Right forelimb (tissue), 1 donor: ENCODE measurements at places on chromosomes 5 and 9.

- DNase-seq, result no peak
Measured at GRCh38 chr5:173715607-173716006, 99.2 kb upstream of the BOD1 start.

DNA sequence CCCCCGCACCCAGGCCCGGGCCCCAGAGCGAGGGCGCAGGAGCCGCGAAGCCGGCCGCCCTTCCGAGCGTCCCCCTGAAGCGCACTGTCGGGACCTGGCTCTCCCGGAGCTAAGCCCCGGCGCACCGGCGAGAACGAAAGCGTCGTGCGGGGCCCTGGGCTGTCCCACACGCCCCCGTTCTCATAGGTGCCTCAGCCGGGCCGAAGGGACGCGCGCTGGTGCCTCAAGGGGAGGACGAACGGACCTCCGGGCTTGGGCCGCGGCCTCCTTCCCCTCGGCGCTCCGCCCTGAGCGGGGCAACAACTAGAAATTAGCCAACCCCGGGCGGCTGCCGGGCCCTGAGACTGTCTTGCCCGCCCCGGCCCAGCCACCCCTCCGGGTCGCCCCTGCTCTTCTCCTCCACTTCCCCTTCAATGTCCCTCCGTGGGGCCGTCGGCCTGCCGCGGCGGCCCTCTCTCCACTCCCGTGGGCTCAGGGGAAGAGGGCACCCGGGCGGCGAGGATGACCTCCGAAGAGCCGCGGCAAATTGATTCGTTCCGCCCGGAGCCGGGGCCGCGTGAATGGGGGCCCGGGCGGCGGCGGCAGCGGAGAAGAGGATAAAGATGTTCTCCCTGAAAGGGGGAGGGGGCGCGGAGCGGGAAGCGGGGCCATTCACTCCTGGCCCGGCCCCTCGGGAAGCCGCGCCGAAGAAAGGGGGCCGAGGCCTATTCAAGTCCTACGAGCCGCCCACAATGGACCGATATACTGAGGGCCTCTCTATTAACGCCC lies 3.5 kb upstream of the PRDM12 start:
- no peak for DNase-seq

- DNase-seq, result no peak
Measured at GRCh38 chr5:132176521-132176945, 51.1 kb downstream of the P4HA2 start.

DNA sequence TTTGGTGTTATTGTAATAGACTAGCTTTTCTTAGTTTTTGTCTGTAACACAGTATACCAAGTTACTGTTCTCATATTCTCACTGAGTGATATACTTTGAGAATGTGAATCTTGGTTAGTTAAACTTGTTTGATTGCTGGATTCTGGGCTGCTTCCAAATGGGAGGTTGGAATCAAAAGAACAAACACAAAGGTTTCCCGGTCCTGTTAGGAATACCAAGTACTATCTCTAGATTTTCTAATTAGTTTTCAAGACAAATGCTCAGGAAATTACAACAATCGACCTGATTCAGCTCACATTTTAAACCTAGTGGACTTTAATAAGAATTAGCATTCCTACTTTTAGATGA lies 244.3 kb downstream of the CSNK1G3 start:
- no peak for DNase-seq

DNA sequence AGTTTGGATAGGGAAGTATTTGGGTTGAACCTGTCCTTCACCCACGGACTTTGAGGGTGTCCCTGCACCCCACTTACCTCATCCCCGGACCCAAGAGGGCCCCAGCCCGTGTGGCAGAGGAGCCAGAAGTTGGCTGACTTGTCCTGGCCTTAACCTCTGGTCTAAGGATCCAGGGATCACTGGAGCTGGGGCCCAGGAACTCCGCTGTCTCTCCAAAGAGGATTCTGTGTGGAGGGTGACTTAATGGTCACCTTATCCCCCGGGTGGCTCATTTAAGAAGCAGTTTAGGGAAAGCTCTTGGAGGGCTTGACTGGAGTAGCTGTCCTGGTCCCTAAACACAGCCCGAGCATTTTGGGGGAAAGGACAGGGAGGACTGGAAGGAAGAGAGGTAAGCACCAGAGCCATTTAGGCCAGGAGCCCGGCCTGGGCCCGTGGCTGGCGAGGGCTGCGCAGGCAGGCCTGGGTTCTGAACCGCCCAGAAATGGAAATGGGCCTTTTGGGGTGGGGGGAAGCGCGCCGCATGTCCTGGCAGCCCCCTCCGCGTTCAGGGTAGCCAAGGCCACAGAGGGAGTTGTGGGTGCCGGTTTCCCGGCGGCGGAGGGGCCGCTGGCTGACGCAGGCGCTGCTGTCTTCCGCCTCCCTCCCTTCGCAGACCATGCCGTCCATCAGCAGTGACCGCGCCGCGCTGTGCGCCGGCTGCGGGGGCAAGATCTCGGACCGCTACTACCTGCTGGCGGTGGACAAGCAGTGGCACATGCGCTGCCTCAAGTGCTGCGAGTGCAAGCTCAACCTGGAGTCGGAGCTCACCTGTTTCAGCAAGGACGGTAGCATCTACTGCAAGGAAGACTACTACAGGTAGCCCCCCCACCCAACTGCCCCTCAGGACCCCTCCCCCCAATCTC lies 2.0 kb downstream of the LHX2 start:
- no peak for DNase-seq

- DNase-seq, result no peak
Measured at GRCh38 chr9:89330513-89330912, 12.2 kb downstream of the SECISBP2 start.

- no peak for DNase-seq
Measured at GRCh38 chr5:1558944-1559343, 35.2 kb upstream of the LPCAT1 start.

- DNase-seq, result no peak
Measured at GRCh38 chr9:16131264-16131663, 578.4 kb downstream of the CCDC171 start.

- no peak for DNase-seq
Measured at GRCh38 chr9:16417161-16417560, 453.3 kb downstream of the BNC2 start.

DNA sequence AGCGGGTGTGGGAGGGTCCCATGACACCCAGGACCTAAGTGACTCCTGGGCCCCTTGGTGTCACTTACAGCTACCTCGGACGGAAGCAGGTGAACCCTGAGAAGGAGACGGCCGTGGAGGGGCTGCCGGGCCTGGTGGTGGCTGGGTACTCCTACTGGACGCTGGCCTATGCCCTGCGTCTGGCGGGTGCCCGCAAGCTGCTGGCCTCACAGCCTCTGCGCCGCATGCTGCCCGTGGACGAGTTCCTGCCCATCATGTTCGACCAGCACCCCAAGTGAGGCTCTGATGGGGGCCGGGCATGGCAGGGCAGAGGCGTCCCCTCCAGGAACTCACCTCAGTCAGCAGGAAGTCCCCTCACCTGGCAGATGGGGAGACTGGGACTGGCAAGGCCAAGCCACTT lies 13.7 kb downstream of the CERCAM start:
- no peak for DNase-seq

DNA sequence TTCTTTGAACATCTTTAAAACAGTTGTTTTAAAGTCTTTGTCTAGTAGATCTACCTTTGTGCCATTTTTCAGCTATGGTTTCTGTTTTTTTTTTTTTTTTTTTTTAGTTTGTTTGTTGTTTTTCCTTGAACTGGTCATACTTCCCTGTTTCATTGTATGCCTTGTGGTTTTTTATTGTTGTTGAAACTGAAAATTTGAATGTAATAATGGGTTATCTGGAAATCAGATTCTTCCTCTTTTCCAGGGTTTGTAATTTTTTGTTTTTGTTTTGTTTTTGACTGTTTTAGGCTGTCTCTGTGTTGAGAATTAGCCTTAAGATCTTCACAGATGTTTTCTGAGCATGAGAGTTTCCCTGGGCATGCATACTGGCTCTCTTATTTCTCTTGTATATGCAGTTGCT lies 269.6 kb upstream of the DAP start:
- no peak for DNase-seq

DNA sequence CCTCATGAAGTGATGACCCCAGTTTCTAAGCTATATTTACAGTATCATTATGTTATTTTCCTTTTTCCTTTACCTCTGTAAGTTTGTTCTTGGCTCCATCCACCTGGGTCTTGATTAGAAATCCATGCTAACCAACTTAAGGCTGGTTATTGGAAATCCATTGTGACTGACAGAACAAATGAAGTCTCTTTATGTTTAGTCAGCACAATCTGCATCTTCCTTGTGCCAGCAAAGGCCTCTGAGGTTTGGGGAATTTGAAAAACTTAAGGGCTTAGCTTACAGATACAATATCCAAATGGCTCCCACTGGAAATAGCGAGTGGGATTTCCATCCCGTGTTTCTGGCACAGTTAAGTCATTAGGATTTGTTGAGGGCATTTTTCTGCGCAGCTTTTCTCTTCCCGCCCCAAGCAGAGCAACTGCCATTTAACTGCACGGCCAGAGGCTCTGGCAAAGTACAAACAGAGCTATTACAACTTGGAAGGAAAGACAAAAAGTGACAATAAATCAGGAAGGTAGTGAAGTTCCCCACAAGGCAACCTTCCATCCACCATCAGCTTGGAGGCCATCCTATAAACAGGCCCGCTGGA lies 64.2 kb downstream of the DCP2 start:
- no peak for DNase-seq

- no peak for DNase-seq
Measured at GRCh38 chr9:101274971-101275768, 109.6 kb downstream of the BAAT start.

- peak; percentile 65 for DNase-seq
Measured at GRCh38 chr5:142053426-142054151, 40.8 kb upstream of the GNPDA1 start.

GRCh38 chr9:133667759-133668450 lies 31.7 kb downstream of the DBH start:
- no peak for DNase-seq

GRCh38 chr9:38042626-38043357 lies 26.2 kb downstream of the SHB start:
- DNase-seq, result no peak

DNA sequence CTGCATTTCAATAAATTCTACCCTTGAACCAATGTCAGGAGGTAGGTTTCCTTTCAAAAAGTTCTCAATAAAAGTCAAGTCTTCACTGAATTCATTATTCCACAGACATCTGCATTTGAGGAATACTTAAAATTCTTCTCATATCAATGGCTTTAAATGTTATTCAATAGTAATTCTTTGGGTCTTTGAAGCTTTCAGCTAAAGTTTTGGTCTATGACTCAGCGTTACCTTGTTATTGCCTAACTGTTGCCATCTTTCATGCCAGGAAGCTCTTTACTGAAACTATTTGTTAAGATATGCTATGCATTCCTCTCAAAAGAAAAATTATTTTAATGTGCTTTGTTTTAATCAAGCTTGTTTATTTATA lies 170.5 kb downstream of the NNT start:
- no peak for DNase-seq

GRCh38 chr5:108028412-108028811 lies 353.5 kb downstream of the FBXL17 start:
- DNase-seq, result no peak

DNA sequence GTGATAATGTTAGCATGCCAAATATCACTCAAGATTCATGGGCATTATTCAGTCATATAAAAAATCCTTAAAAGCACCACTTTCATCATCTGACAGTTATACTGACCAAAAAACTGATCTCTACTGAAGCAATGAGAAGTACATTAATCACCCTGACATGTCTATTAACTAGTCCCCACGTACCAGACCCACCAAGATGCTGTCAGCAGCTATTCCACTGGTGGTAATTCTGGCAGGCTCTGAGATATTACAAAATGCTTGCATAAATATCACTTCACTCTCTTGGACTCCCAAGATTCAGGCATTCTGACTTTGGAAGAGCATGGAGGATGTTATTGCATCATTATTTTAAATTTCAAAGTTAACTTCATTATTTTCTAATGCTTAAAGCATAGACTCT lies 717.0 kb downstream of the DNAH5 start:
- DNase-seq, result no peak

DNA sequence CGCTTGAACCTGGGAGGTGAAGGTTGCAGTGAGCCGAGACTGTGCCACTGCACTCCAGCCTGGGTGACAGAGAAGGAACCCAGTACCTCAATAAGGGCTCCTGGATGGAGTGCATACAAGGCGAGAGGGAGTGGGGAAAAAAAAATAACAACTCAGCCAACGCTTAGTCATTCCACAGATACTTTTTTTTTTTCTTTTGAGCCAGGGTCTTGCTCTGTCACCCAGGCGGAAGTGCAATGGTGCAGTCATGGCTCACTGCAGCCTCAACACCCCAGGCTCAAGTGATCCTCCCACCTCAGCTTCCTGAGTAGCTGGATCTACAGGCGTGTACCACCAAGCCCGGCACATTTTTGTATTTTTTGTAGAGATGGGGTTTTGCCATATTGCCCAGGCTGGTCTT lies 59.5 kb upstream of the GGTA1 start:
- no peak for DNase-seq

DNA sequence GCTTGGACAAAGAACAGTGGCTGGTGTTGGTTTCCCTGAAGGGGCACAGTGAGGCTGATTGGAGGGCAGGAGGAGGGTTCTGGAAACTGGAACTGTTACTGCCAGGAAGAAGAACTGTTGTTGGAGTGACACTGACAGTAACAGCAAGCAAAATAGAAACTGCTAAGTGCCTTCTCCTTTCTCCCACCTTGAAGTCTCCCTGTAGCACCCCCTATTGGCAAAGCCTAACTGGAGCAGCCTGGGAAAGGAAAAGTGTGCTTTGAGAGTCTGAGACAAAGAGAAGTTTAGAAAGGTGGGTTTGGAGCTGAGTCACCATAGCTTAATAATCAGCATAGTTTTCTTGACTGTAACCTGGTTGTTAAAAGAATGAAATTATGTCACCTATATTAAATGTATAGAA lies 2.5 kb upstream of the TMEM174 start:
- DNase-seq, result no peak

DNA sequence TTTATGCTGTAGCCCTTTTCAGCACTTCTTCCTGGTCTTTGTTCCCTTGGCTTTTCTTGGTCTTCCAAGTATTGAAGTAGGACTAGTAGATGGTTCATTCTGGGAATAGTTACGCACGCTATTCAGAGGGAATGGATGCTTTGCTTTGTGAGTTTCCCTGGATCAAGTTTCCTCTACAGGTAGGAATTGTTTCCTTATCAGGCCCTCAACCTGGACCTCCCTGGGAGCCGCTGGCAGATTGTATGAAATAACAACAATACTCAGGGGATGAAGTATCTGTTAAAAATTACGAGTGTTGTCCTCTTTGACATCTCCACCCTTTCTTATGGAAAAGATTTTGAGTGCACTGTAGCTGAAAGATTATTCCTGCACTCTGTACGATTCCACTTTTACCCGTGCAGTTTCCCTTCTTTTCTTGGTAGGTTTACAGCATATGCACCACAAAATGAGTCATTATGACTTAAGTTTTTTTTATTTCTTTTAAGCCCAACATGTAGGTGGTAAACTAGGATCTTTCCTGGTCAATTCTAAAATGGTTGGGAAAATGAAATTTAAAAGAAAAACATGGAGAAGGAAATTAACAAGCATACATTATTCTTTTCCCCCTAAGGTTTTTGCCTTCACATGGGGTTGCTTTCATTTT lies 57.9 kb downstream of the ARHGAP26 start:
- no peak for DNase-seq

GRCh38 chr5:74767579-74767913 lies 497 bp downstream of the NSA2 start:
- no peak for DNase-seq

- DNase-seq, result no peak
Measured at GRCh38 chr5:131530706-131531331, 104.2 kb downstream of the RAPGEF6 start.

GRCh38 chr9:101711330-101711941 lies 27.0 kb downstream of the GRIN3A start:
- no peak for DNase-seq
